ENCODE measurements at places on chromosomes 7 and 10. TPM values are rescaled to one million over a fixed set of nuclear protein-coding genes. Genes with fewer than 3 reads are reported as not detected.

- H3K27ac ChIP-seq, result no peak overlapping the region
- H3K27me3 ChIP-seq, result no peaks in the 10 kb centered on the region
- no peak for DNase-seq
- no peak overlapping the region for H3K4me3 ChIP-seq
Observed at GRCh38 chr7:3321206-3321605, 20.2 kb downstream of the SDK1 start.

Gene GTF2IRD1
- total RNA-seq, result 20.4 TPM

DNA sequence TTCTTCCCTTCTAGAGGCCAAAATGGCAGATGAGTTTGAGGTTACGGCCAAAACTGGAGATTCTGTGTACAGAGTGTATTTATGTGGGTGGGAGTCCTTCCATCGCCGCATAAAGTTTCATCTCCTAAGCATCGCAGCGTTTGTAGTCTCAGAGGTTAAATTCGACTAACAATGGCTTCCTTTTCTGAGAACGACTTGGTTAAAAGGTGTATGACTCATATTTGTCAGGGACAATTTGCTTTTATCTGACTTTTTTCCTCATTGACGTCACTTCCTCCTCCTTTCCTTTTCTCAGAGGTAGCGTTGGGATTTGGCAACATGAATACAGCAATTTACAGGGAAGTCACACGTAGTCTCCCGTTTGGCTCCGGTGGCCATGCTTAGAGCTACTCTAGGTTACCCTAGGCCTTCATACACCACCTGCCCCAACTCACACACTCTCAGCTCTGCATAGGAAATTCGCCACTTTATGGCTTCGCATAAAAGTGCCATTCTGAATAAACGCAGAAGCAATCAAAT is 37.6 kb upstream of the TCF7L2 start:
- H3K4me1 ChIP-seq, result peaks cover 8% of the 10 kb centered on the region
- no peaks in the 10 kb centered on the region for H3K27me3 ChIP-seq
- no peak overlapping the region for H3K27ac ChIP-seq
- no peak for DNase-seq

GRCh38 chr10:11713186-11713743 is 28.9 kb upstream of the ECHDC3 start:
- peaks cover 16% of the 10 kb centered on the region for H3K4me1 ChIP-seq
- peak overlapping the region; percentile 59 for H3K27ac ChIP-seq
- no peak overlapping the region for H3K4me3 ChIP-seq
- H3K27me3 ChIP-seq, result no peaks in the 10 kb centered on the region

DNA sequence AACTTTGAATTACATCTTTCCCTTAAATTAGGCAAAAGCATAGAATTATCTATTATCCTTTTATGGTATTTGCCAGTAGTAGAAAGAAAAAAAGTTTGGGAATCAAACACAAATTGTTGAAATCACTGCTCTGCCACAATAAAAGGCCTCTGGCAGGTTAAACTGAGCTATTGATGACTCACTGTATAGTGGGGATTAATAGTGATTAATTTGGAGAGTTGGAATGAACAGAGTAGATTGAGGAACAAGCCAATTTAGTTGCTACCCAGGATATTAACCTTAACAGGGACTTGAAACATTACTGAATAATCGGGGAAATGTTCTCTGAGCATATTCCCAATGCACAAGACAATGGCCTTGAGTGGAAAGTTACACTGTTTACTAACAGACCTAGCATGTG is 33.1 kb downstream of the MASTL start:
- peaks cover 9% of the 10 kb centered on the region for H3K36me3 ChIP-seq
- H3K4me1 ChIP-seq, result peaks cover 7% of the 10 kb centered on the region
- no peak overlapping the region for H3K27ac ChIP-seq
- H3K27me3 ChIP-seq, result no peaks in the 10 kb centered on the region
- no peak overlapping the region for H3K4me3 ChIP-seq

DNA sequence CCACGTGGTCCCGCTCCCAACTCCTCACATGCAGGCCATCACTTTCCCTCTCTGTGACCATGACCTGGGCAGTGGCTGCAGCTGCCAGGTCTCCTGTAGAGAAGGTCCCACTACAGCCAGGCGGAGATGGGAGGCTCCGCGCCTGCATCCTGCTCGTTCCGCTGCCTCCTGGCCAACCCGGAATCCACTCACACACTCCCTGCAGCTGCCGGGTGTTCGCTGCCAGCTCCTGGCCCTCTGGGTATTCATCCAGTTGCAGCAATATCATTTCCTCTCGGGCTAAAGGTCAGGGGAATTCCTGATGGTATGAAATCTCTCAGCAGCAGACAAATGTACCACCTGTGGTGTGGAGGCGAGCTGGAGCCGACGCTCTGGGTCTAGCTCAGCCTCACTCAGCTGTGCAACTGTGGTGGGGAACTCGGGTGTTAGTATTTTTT is 65.7 kb downstream of the TLL2 start:
- no peak for DNase-seq
- no peaks in the 10 kb centered on the region for H3K4me1 ChIP-seq
- H3K4me3 ChIP-seq, result no peak overlapping the region
- H3K27me3 ChIP-seq, result no peaks in the 10 kb centered on the region
- H3K27ac ChIP-seq, result no peak overlapping the region
- H3K36me3 ChIP-seq, result no peaks in the 10 kb centered on the region

DNA sequence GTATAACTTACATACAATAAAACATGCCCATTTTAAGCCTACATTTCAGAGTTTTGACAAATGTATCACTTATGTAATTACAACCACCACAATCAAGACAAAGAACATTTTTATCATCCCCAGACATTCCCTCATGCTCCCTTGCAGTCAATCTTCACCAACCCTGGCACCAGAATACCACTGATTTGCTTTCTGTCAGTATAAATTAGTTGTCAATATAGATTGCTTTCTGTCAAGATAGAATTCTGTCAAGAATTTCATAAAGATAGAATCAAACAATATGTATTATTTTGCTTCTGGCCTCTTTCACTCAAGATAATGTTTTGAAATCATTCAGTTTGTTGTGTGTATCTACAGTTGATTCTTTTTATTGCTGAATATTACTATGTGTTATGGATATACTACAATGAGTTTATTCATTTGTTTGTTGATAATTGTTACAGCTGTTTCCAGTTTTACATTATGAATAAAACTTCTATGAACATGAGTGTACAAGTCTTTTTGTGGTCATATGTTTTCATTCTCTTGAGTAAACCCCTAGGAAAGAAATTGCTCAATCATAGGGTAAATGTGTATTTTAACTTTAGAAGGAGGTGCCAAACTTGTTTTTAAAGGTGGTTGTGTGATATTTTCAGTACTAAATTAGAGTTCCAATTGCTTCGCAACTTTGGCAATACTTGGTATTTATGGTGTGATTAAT is 56.9 kb downstream of the IFIT5 start:
- H3K4me1 ChIP-seq, result peaks cover 10% of the 10 kb centered on the region
- no peak overlapping the region for H3K27ac ChIP-seq
- H3K36me3 ChIP-seq, result no peaks in the 10 kb centered on the region

DNA sequence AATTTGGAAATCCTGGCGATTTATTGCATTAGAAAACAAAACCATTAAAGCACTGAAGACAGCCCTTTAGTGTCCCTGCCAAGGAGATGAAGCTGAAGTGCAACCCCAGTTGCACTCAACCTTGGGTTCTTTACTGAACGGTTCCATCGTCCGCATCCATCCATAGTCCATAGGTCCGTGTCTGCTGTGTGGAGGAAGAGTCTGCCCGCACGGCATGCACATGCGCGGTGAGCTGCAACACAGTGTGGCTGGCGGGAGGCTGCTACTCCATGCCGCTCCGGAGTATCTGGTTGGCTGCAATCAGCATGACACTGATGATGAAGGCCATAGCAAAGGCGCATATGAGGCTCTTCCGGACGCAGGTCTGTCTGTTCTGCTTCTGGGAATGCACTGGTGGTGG is 624.6 kb downstream of the CALN1 start:
- no peaks in the 10 kb centered on the region for H3K4me1 ChIP-seq
- no peak for DNase-seq
- H3K4me3 ChIP-seq, result no peak overlapping the region

DNA sequence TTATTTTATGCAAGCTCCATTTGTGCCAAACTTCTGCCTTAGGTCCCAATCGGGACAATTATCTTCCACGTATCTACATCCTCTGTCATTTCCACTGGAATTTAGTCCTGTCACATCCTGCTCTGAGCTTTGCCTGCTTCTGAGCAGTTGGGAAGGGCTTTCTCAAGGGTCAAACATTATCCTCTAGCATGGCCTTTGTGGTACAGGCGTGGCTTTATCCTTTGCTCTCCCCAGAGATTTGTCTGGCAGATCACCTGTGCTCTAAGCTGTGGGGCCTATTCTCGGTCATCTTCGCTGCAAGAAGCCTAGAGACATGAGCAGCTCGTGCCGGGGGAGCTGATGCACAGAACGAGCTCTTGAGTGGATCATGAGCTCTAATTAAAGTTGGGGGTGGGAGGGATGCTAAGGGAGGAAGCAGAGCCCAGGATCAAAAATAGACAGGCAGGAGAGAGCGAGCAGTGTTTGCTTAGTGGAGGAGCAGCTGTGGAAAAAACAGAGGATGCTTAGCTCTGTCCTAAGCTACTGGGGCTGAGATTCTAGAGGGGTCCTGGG is 19.8 kb upstream of the TMEM273 start:
- H3K36me3 ChIP-seq, result no peaks in the 10 kb centered on the region
- DNase-seq, result no peak
- no peak overlapping the region for H3K27ac ChIP-seq
- H3K4me1 ChIP-seq, result no peaks in the 10 kb centered on the region
- peaks cover 3% of the 10 kb centered on the region for H3K27me3 ChIP-seq
- no peak overlapping the region for H3K4me3 ChIP-seq

Gene CALCR
- 5.4 TPM for total RNA-seq

Gene STOX1
- total RNA-seq, result 0.12 TPM

GRCh38 chr10:117262903-117263293 is 22.0 kb downstream of the SLC18A2 start:
- H3K36me3 ChIP-seq, result no peaks in the 10 kb centered on the region
- H3K4me1 ChIP-seq, result no peaks in the 10 kb centered on the region

DNA sequence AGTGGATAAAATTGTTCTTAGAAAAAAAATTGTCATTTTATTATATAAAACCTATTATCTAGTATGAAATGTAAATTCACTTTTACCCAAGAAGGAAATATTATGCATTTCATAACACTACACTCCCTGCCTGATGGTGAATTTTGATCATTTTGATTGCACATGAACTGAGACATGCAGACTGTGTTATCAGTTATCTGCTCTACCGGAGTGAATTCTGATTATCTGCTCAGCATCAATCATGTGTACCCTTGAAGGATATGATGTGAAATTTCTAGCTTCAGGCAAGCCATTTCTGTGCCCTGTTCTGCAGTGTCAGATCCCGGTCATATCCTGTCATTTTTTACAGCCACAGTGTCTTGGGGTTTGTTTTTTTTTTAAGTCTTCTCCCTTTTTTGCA is 85.0 kb upstream of the FGL2 start:
- H3K27me3 ChIP-seq, result no peaks in the 10 kb centered on the region
- no peak overlapping the region for H3K27ac ChIP-seq
- H3K4me1 ChIP-seq, result no peaks in the 10 kb centered on the region
- DNase-seq, result no peak
- H3K36me3 ChIP-seq, result no peaks in the 10 kb centered on the region

Measured in astrocyte (in vitro differentiated cells and primary cell).